GM18507 (cell line): ENCODE measurements at places on chromosomes 16 and 17.

DNA sequence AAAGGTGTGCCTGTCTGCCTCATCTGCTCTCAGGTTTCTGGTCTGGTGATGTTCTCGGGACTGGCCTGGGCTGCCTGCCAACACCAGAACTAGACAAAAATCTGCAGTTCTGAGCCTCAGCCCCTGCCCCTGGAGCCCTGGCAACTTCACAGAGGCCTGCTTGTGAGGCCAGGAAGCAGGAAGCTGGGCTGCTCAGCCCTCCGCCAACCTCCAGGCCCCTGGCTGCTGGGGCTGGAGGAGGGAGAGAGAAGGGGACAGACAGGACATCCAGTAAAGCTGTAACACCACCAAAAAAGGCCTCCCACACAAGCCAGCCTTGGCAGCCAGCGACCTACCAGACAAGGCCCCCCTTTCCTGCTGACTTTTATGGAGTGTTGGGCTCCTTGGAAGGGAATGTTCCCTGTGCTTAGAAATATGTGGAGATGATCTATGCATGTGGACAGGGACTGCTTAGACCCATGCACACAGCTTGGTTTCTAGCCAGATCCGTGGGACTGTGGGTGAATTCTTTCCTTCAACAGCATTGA is 157.6 kb downstream of the XYLT1 start:
- no peak for DNase-seq

DNA sequence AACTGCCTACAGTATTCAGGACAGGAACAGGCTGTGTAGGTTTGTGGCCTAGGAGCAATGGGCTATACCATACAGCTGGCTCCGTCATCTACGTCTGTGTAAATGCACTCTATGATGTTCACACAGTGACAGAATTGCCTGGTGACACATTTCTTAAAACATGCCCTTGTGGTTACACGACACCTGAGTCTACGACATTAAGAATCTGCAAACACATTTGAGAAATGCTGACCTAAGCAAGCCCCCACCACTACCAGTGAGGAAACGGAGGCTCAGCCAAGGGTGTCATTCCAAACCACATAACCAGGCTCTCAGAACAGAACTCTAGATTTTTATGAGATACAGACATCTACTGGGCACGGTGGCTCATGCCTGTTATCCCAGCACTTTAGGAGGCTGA is 23.5 kb downstream of the USP36 start:
- DNase-seq: no peak

GRCh38 chr17:81484195-81484979 is 28.2 kb downstream of the ACTG1 start:
- peak; percentile 82 for DNase-seq

DNA sequence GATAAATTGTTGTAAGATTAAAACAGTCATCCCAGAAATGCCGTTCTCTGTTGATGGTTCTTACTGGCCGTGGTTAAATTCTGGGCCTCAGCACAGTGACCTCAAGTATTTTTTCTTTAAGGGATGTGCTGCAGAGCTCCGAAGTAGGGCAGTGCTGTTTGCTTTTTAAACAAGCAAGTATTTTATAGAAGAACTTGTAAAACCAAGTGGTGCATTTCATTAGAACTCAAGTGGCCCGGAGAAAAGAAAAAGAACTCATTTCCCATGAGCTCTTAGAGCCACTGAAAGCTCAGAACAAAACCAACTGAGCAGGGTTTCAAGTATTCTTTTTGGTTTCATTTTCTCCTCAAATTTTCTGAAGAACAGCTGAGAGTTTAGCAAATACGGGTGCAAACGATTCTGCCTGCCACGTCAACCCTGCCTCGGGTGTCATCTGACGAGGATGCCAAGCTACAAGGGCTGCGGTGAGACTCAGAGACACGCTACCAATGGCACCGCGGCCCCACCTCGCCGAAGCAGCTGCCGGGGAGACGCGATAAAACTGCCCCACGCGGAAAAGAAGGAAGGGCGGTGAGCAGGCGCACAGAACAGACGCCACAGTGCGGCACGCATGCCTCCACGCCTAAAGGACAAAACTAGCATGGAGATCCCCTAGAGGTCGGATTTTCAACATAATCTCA is 6.3 kb downstream of the LMF1 start:
- DNase-seq: no peak

DNA sequence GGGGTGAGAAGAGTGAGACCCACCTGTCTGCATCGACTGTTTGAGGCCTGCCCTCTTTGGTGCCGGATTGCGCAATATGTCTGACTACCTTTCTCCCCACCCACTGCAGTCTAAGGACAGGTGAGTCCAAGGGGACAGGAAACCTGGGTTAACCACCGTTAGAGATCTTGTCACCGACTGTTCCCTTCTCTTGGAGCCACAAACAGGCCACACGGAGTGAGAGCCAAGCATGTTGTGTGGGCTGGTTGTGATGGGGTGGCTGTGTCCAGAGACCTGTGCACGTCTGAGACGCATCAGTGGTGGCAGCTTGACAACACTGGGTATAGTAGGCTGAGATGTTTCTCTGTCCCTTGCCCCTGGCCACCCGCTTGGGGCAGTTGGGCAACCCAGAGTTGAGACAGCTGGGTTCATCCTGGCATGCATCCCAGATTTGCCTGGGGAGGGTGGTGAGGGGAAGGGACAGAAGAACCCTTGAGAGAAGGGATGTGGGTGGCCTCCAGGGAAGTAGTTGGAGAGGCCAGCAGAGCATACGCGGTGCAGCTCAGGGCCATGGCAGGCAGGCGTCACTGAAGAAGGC is 21.4 kb downstream of the MPRIP start:
- DNase-seq: no peak

DNA sequence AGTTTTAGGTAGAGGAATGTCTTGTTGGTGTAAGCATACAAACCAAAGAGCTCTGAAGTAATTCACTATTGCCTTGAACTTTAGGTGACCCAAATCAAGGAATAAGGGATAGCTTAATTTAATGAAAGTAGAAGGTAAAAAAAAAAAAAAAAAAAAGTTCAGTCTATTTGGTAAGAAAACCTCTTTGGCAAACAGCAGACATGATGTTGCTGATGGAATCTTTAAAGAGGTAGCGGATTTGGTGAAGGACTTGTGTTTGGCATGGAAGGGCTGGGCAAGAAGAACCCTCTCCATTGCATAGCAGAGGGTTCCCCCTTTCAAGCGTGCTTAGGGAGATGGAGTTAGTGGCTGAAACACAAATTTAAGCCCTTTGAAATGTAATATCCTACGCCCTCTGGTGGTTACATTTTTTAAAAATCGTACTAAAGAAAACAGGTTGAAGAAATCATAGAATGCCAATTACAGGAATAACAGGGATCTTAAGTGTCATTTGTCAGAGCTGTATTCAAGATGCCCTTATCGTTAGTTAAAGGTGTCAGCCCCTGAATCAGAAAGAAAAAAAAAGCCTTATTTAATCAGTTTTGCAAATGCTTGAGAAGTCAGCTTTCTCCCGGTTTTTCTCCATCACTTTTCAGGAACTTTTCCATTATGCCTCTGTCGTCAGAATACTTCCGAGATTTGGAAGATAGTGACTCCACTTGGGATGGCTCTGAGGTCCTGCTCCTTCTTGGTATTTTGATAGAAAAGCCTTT is 383.1 kb downstream of the KCNJ2 start:
- DNase-seq: no peak

DNA sequence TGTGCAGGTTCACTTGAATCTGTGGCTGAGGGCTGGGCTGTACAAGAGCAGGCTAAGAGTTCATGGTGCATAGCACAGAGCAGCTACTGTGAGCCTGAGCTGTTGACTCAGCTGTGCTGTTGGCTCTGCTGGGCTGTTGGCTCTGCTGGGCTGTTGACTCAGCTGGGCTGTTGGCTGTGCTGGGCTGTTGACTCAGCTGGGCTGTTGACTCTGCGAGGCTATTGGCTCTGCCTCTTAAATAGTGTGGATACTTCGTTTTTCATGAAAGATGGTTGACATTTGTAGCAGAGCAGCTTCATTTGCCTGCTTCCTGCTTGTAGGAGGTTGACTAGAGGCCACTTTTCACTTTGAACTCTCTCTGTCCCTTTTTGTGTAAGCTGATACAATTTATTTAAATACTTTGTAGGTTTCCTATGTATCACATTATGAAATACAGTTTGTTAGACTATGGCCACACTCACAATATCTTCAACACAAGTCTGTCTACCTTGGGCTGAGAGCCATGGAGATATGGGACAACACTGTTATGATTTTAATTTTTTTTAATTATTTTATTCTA is 40.3 kb upstream of the CCNF start:
- DNase-seq: no peak

DNA sequence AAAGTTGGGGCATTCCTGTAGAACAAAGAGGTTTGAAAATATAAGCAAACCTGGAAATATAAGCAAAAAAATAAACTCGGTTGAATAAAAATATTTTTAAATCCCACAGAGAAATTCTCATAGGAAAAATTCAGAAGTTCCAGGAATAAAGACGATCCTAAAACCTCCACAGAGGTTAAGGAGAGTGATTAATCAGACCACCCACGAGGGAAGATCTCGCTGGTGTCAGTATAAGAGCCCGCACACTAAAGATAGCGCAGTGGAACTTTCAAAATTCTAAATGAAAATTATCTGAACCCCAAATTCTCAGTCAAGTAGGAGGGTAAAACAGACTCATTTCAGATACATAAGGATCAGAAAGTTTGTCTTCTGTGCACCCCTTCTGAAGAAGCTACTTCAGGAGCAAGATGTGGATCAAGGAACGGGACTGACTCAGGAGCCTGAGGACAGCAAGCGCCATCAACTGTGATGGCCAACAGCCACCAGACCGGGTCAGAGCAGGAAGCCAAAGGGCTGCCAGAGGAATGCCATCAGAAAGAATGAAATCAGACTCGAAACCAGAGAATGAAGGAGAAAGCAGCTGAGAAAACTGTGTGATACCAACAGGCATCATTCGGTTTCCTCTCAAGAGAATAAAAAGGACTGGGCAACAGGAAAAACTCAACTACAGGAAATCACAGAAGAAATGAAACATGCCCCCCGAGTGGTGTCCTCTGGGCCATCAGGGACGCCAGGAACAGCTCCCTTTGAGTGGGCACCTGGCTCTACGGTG is 66.9 kb downstream of the CYTH1 start:
- no peak for DNase-seq

- no peak for DNase-seq
Measured at GRCh38 chr17:40870136-40870535, 3.1 kb upstream of the KRT12 start.

- DNase-seq: no peak
Measured at GRCh38 chr16:78729687-78730086, 630.2 kb downstream of the WWOX start.

DNA sequence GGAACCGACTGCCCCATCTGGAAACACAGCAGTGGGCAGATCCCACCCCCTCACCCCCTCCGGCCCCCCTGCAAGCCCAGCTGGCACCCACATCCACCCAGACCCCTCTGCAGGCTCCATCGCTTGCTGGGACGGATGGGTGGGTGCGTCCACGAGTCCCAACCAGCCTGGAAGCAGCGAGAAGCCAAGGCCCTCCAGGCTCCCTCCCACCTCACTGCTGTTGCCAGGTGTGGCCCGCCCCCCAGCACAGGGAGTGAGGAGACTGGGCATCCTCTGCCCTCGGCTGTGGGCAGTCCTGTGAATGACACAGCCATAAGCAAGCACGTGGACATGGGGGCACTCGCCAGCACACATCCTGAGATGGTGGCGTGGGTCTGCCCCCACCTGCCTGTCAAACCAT is 11.4 kb downstream of the TMEM11 start:
- DNase-seq: no peak
